ENCODE measurements at places on chromosomes 11 and 22.

- DNase-seq, result peak; percentile 40
Measured at GRCh38 chr11:44556735-44557409, 8.6 kb upstream of the CD82 start.

GRCh38 chr11:129704831-129705230 is 110.8 kb upstream of the TMEM45B start:
- no peak for DNase-seq

DNA sequence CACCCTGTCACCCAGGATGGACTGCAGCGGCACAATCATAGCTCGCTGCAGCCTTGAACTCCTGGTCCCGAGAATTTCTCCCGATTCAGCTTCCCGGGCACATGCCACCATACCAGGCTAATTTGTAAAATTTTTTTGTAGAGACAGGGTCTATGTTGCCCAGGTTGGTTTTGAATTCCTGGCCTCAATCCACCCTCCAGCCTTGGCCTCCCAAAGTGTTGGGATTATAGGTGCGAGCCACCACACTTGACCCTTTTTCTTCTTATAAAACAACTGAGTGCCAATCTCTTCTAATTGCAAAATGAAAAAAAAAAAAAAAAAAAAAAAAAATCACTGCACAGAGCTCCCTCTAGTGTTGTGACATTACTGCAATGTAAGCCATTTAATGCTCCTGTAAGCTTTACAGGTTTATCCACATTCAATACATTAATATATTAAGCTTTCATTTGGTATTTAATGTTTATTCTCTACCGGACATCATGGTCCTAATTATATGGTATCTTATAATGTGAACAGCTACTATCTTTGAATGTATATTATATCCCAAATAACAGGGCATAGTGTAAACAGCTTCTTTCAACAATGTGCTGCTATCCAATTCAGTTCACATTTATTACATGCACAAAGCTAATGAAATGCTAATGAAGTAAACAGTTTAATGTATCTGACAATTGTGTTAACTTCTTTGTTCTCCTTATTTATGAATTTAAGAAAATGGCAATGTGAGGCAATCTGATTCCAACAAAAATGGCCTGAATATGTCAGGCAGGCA is 44.6 kb downstream of the COPB1 start:
- DNase-seq, result peak; percentile 21

GRCh38 chr11:128424851-128425285 is 162.5 kb downstream of the ETS1 start:
- no peak for DNase-seq

DNA sequence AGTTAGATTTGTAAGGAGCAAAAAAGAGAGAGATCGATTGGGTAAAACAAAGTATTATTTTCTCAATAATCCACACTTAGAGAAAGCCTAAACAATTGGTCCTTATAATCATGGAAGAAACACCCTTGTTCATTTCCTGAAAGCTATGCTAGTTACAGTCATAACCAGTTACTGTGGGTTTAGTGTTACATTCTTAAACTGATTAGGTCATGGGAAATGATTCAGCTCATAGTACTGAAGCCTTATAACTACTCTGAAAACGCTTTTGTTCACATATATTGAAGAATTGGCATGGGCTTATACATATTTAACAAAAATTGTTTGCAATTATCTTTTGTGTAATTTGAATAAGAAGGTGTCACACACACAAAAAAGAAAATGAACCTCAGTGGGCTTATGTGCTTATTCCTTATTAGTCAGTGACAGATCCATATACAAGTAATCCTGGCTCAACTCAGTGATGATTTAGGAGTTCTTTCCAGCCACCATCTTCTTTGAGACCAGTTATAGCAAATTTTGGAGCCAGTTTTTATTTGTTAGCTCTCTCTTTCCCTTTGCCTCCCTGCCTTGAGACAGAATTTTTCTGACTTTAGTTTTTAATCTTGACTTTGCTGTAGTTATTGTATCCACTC is 198.5 kb upstream of the CTSC start:
- DNase-seq, result peak; percentile 63

All from fibroblast of the conjunctiva (primary cell).